Fibroblast of villous mesenchyme (primary cell): ENCODE measurements at places on chromosomes 6 and 20. TPM values are rescaled to one million over a fixed set of nuclear protein-coding genes. Genes with fewer than 3 reads are reported as not detected.

DNA sequence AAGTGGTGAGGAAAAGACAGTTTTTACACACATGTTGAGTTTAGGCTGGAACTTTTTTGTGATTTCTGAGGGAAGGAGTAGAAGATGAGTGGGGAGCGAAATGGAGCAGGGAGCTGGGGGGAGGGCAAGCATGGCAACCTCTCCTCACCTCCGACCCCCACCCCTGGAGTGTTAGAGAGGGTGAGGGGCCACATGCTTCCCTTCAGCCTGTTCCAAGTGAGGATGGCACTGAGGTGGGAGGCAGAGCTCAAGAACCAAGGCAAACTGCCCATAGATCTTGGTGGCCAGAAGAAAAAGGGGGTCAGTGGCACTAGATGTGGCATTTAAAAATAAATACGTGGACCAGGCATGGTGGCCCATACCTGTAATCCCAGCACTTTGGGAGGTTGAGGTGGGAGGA is 4.8 kb downstream of the TTBK1 start:
- DNase-seq, result no peak

DNA sequence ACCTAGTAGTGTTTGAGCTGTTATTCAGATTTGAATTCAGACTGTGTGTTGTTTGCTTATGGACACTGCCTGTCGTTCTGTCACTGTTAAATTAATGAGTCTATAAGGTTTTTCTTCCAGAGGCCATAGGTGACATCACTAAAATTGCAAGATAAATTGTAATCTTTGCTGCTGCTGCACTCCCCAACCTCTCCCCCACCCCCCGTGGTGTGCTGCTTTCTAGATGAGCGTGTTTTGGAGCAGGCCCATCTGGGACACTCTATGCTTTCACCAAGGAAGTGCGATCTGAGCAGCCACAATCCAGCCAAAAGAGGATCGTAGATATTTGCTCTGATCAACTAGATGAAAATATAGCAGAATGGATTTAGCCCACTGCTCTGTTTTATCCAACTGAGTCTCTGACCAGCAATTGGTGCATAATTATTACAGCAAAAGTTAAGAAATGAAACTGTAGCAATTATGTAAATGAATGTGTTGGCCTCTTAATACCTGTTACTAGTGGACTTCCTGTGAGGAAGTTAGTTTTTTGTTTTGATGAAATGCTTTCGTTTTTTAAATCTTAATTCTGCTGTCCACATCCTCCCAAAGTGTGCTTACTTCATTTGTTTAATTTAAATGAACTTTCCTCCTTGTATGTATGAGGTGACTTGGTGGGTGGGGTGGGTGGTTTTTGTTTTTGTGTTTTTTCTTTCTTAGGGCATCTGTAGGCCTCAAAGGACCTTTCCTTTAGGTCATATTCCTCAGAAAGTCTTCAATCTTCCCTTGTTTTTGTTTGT is 58.1 kb downstream of the RPRD1B start:
- DNase-seq, result peak; percentile 43

- no peak for DNase-seq
Measured at GRCh38 chr6:166153966-166154365, 13.7 kb downstream of the TBXT start.

The RAB44 gene
- total RNA-seq, result under 0.01 TPM in 1 of 2 replicates, not detected in the other

The OR2B2 gene
- total RNA-seq, result not detected in 2 replicates

The MRPL14 gene
- 47.5 and 51.9 TPM in 2 replicates for total RNA-seq
